Activated CD4-positive, alpha-beta T cell treated with anti-CD3 and anti-CD28 coated beads for 1 hour (primary cell): ENCODE measurements at places on chromosomes 4 and X.

DNA sequence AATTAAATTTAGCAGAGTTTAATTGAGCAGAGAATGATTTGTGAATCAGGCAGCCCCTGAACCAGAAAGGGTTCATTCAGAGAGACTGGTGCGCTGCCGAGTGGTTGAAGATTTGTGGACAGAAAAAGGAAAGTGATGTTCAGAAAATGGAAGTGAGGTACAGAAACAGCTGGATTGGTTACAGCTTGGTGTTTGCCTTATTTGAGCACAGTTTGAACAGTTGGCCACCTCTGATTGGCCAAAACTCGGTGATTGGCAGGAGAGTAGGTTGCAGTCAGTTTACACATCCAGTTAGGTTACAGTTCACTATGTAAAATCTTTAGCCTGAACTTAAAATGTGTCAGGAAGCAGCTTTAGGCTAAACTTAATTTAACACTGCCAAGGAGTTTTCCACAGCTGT, 14.9 kb downstream of the MID1IP1 start:
- no peak for DNase-seq

DNA sequence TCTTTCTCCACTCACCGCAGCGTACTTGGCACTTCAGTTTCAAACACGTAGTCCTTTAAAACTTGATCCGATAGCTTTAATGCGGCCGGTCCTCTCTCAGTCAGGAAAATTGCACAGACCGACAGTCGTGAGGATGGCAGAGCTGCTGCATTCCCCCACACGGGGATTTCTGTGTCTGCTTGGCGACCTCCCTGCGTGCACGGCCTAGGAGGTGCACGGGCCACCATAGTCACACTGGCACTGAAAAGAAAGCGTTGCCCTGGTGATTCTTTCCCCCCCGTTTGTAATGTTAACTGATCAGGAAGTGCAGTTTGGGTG, 10.3 kb downstream of the AKAP17A start:
- no peak for DNase-seq

DNA sequence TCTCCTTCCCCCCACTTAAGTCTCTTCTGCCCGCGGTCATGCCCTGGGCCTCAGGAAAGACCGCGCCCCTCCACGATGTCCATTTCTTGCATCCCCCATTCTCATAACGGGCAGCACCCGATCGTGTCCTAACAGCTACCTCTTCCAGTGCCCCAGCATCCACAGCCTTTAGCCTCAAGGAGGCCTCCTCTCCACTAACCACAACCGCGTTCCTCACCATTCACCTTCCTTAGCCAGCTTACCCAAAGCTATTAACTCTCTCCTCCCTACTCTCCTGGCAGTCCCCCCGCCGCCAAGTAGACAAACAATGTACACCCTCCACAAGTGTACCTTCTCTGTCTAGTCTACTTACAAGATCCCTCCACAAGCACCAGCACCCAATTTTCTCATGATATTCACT, 58.6 kb upstream of the PAGE5 start:
- DNase-seq = no peak

DNA sequence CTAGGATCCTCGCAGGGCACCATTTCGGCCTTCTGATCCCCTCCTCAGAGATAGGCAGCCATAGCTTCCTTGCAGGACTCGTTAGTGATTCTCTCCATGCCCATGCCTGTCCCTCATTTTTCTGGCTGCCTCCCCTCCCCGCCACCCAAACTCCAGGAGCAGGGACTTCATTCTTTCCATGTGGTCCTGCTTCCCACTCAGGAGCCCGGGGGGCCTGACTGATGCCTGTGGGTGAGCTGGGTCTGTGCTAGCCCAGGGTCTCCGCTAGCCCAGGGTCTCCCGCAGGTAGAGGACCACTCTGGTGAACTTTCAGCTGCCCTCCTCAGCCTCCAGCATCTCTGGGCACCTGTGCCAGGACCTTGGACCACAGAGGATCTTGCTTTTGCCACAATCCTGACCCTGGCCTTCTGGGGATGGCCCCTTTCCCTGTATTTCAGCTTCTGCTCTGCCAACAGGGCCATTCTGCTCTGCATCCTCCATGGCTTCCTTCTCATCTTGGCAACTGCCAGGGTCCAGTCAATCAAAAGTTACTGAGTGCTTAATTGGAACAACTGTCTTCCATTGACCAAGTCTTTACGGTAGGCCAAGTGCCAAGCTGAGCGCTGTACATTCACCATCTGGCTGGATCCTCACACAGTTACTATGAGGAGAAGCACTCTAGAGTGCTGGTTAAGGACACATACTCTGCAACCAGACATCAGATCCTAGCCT, 152.2 kb downstream of the EFNB1 start:
- no peak for DNase-seq
